ENCODE measurements at places on chromosomes 7 and 10.

- no peak for DNase-seq
These were observed 98.6 kb downstream of the SLC16A9 start for GRCh38 chr10:59611048-59611447.

DNA sequence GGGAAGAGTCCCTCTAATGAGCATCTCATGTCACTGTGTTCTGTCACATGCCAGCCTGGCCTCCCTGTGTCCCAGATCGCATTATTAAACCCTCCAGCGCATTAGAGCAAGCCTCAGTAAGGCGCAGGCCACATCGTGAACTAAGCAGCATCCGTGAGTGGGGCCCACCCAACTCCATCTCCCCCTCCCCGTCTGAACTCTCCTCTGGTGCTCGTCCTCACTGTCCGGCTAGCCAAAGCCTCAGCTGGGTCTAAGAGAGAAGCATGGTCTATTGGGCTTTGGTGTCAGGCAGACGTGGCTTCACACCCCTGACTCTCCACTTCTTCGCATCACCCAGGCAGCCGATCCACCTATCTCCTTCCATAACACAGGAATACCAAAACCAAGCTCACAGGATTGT lies 164.7 kb upstream of the LANCL2 start:
- DNase-seq = no peak

GRCh38 chr10:77566914-77567566 lies 70.6 kb downstream of the KCNMA1 start:
- no peak for DNase-seq

- no peak for DNase-seq
These were observed 855.8 kb downstream of the GATA3 start for GRCh38 chr10:8910314-8910713.

DNA sequence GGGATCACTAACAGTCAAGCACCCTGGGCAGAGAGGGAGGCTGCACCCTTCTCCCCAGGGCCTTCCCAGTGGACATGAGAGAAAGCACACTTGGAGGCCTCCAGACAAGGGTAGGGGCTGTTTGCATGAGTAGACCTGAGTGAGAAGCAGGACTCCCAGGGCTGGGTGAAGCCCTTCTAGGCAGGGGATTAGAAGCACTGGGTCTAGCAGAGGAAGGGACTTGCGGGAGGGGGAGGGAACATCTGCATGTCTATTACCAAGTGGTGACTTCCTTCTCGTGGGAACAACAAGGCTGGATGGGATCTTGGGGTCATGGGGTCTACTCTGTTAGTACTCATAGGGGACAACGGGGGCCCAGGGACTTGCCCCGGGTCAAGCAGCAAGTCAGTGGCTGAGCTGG lies 67.8 kb downstream of the EMX2 start:
- no peak for DNase-seq
